ENCODE measurements at places on chromosomes 16 and 17.

- no peak for DNase-seq
Observed at GRCh38 chr16:57689762-57690558, 4.6 kb upstream of the DRC7 start.

GRCh38 chr16:71758293-71758760 is 33.8 kb upstream of the PHLPP2 start:
- DNase-seq: no peak

DNA sequence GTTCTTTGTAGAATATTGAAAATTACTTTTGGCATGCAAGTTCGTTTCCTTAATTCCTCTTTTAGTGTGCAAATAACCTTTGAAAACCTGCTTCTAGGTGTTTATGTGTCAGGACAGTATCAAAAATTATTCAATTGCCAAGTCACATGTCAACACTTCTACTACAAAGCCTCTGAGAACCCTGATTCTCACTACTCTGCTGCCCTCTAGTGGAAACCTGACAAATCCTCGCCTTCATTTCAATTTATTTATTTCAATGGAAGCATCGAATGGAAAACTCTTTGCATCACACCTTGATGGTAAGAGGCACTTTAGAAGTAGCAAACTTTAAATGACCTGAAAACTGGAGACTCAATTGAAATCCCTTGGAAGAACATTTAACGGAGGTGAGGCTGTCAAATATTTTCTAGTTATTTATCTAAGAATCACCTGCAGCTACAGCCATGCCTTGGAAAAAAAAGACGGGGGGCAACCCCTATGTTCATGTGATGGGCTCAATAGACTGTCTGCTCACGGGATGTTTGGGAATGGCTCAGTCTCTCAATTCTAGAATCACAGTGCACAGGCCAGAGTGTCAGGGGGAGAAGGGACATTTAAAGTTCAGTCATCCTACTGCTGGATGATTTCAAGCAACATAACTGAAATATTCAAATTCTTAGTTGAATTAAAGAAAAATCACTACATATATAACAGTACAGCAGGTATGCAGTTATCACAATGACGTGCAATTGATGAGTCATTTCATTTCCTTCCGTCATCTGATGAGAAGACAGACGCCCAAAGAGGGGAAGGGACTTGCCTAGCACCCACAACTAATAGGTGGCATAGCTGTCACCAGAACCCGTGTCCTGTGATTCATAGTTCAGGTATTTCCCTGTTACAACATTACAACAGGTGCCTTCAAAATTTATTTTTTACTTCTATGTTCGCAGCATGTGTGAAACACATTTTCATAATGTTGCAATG is 563.9 kb downstream of the TOX3 start:
- DNase-seq: peak; percentile 33

GRCh38 chr16:79013930-79014660 is 586.4 kb downstream of the MAF start:
- DNase-seq: no peak

- peak; percentile 41 for DNase-seq
Observed at GRCh38 chr17:51651513-51652298, 391.4 kb downstream of the UTP18 start.

- DNase-seq: no peak
Observed at GRCh38 chr17:59839651-59840328, 53.0 kb downstream of the TUBD1 start.

GRCh38 chr17:72602517-72603419 is 481.9 kb downstream of the SOX9 start:
- no peak for DNase-seq

GRCh38 chr16:53689636-53690035 is 14.0 kb downstream of the RPGRIP1L start:
- no peak for DNase-seq

- DNase-seq: no peak
Observed at GRCh38 chr16:69861292-69862030, 89.7 kb upstream of the CLEC18A start.

DNA sequence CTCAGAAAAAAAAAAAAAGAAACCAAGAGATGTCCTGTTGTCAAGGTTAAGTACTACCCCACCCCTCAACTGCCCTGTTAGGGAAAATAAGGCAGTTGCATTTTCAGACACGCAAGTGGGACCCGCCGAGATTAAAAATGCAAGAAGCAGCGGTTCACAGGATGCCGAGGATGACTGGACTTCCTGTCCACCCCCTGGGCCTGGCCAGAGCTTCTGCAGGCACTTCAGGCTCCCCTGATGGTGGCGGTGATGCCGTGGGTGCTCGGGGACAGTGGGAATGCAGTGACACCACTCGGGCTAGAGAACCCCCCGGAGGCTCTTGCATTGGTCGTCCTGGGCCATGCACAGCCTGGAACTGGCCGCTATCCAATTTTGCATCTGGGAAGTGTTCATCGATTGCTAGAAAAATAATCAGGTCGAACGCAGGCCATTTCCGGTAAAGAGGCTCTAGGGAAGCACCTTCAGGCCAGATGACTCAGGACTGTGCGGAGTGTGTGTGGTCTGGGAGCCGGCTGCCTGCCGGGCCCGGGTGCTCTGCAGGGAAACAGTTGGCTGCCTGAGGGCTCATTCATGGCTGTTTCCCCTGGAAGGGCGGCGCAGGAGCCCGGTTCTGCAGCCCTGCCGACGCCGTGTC is 13.4 kb upstream of the CRISPLD2 start:
- DNase-seq: peak; percentile 79

GRCh38 chr17:45220079-45220478 is 1.6 kb upstream of the FMNL1 start:
- DNase-seq: no peak

DNA sequence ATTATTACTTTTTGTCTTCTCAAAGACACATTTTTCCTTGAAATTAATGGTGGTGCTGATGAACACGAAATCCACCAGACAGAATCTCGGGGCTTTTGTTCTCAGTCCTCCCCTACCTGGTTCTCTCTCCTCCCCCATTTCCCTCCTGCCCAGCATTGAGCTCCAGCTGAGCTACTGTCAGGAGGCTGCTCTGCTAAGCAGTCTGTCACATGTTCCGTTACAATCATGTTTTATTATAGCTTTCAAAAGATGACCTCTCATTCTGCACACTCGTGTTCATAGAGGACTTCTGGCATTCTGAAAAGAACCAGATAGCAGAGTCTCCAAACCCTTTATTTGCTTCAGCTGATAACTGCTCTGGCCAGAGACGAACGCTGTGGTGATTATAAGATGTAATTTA is 732.5 kb upstream of the RBFOX1 start:
- no peak for DNase-seq

- DNase-seq: no peak
Observed at GRCh38 chr17:59702304-59702703, 4.9 kb downstream of the PTRH2 start.

- DNase-seq: no peak
Observed at GRCh38 chr17:28142305-28142704, 99.8 kb downstream of the NLK start.

DNA sequence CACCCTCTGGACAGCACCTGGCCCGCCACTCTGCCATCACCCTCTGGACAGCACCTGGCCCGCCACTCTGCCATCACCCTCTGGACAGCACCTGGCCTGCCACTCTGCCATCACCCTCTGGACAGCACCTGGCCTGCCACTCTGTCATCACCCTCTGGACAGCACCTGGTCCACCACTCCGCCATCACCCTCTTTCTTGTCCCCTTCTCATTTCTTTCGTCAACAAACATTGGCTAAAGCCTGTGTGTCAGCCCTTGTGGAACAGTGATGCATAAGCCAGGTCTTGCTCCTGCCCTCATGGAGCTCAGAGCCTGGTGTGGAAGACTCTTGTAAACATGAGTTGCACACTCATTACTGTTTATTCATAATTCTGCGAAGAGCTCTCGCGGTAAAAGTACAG is 31.2 kb downstream of the CDK5R1 start:
- DNase-seq: no peak

DNA sequence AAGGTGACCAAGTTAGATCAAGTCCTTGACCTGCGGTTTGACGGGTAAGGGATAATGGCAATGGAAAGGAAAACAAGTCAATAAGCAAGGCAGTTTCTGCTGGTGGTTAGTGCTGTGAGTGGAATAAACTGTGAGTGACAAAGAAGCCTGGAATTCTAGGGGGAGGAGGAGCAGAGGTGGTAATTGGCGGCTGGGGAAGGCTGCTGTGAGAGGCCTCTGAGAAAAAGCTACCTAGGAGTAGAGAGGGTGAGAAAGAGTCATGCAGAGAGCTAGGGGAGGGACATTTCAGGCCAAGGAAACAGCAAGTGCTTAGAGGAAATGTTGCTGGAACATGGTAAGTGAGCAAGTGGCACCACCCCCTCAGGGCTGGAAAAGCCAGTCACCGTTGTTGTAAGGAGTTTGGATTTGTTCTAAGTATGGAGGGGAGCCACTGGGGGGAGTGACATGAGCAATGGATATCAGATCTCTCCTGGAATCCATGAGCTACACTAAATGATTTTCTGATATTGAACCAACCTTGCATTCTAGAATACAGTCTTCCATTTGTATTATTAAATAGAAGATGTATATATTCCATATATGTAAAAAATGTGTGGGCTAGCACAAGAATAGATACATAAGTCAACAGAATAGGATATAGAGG is 6.7 kb downstream of the NLRC3 start:
- DNase-seq: no peak

- DNase-seq: no peak
Observed at GRCh38 chr17:27996202-27997043, 46.1 kb upstream of the NLK start.

GRCh38 chr16:89448656-89449055 is 41.7 kb downstream of the ANKRD11 start:
- DNase-seq: no peak

GRCh38 chr16:82072313-82072712 is 37.3 kb downstream of the HSD17B2 start:
- no peak for DNase-seq

DNA sequence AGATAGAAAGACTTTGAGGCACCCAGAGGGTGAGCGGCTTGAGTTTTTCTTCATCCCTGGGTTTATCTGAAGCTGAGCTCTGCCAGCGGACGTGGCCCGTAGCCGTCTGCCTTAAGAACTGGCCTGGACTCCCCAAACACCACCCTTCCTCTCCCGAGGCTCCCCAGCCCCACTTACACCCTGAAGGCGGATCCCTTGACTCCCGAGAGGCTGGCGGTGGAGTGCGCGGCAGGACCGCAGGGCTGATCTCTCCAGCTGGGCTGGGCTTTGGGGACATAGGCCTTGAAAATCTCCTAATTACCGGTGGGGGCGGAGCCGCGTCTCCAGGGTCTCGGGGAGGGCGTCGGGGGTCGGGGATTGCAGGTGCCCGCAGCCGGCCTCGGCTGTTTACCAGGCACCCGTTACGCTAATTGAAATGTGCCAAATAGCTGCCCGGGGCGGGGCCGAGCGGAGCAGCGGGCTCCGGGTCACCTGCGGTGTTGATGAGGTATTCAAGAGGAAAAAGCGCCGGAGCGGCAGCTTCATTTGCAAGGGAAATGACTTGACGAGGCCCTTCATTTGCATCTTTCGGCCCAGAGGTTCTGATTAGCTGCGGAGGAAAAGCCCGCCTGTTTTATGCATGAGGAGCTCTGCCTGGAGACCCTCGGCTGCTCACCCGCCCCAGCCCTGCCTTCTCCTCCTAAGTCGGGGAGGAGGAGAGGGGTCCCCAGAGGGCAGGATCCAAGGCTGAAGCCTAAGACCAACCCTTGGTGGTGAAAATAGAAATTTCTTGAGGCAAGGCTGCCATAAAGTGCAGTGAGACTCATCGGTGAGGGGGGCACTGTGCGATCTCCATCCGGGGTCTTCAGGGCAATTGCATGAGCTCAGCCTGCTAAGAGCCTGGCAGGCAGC is 100.7 kb downstream of the MGAT5B start:
- no peak for DNase-seq

DNA sequence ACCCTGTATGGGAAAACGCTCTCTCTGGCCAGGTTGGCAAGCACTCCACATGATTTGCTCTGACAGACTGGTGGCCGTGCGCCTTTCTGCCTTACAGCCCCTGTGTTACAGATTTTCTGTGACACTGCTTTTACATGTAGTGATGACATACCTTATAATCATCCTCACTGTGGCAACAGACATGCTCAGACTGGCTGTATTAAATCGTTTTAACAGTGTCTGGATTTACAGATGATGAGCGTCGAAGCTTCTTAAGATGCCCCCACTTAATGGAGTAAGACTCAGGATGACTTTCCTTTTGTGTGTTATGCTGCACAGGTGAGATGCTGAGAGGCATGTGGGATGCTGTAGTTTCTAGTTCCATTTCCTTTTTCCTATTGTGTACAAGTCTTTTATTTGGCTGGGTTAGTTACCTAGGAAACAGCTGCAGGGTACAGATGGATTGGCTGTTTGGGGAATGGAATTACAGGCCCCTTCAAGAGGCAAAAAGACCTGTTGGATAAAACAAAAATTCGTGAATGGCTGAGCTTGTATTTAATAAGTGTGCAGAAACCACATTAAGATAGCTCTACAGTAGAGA is 20.9 kb upstream of the VWA3A start:
- no peak for DNase-seq

DNA sequence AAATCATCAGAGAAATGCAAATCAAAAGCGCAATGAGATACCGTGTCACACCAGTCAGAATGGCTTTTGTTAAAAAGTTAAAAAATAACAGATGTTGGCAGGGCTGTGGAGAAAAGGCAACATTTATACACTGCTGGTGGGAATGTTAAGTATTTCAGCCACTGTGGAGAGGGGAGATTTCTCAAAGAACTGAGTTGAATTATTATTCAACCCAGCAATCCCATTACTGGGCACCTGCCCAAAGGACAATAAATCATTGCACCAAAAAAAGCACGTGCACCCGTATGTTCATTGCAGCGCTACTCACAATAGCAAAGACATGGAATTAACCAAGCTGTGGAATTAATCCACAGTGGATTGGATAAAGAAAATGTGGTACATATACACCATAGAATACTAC is 204.7 kb downstream of the HS3ST4 start:
- DNase-seq: no peak

- no peak for DNase-seq
Observed at GRCh38 chr17:12940699-12941098, 77.1 kb downstream of the ELAC2 start.

GRCh38 chr17:77307479-77308198 is 166.9 kb downstream of the SEC14L1 start:
- no peak for DNase-seq

GRCh38 chr17:17447264-17447663 is 29.5 kb upstream of the MED9 start:
- no peak for DNase-seq

DNA sequence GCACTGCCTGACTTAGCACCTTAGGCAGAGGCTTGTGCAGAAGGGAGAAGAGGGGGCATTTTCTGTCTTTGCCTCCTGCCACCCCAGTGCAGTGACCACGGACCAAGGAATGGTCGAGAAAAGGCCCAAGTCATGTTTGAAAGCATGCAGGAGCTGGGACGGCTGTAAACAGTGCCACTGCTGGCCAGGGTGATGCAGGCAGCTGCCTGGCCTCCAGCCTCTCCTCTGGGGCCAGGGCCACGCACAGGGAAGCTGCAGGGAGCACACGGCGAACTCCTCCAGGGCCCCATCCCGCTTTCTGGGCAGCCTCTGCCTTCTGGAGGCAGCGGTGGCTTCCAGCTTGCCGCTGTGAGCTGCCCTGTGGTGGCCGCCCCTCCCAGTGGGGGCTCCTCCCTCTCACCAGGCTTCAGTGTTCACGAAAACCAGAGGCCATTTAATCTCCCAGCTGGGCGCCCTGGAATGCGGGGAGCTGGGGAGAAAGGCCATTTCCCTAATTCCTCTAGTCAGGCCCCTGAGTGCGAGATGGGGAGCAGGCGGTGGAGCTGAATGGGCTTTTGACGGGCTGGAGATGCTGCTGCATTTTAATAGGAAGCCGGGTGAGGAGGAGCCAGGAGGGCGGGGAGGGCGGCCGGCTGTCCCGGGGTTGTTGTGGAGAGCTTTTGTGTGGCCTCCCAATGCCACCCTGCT is 28.7 kb upstream of the DNAI2 start:
- DNase-seq: no peak

- DNase-seq: no peak
Observed at GRCh38 chr17:72219824-72220493, 99.1 kb downstream of the SOX9 start.
